A549 treated with Hydrocortisone at 1 μM for 4 hours (cell line): ENCODE measurements at places on chromosomes 4 and X. TPM values are rescaled to one million over a fixed set of nuclear protein-coding genes. Genes with fewer than 3 reads are reported as not detected.

RHOXF2 gene
- total RNA-seq, result not detected in 5 replicates

ANAPC4 gene
- 10.8 to 14.2 TPM (median 12.0 TPM) in 5 replicates for total RNA-seq

ATP2B3 gene
- 0.05 to 0.31 TPM (median 0.12 TPM) in 5 replicates for total RNA-seq

DUSP9 gene
- total RNA-seq, result 1.0 to 1.6 TPM (median 1.5 TPM) in 5 replicates

PPAT gene
- 13.8 to 21.9 TPM (median 17.0 TPM) in 5 replicates for total RNA-seq

SPACA5 gene
- not detected in 5 replicates for total RNA-seq

CLOCK gene
- total RNA-seq, result 3.5 to 5.9 TPM (median 5.5 TPM) in 5 replicates

MAGEB1 gene
- not detected in 5 replicates for total RNA-seq

F9 gene
- not detected in 5 replicates for total RNA-seq

TMEM187 gene
- 5.2 to 7.2 TPM (median 5.4 TPM) in 5 replicates for total RNA-seq

SPANXN2 gene
- not detected in 5 replicates for total RNA-seq

ATP8A1 gene
- 0.02 to 0.10 TPM (median 0.08 TPM) in 5 replicates for total RNA-seq

PSAPL1 gene
- 0.26 to 0.40 TPM (median 0.28 TPM) in 5 replicates for total RNA-seq

ATP1B4 gene
- 0.01 TPM in 1 of 5 replicates, not detected in the others for total RNA-seq

KIAA1210 gene
- 0.01 to 0.02 TPM in 2 of 5 replicates, not detected in the others for total RNA-seq

JCHAIN gene
- total RNA-seq, result 0.20 to 0.33 TPM (median 0.20 TPM) in 4 of 5 replicates, not detected in the other

MAGEA8 gene
- total RNA-seq, result not detected in 5 replicates

UGT2B11 gene
- 0.09 to 0.17 TPM (median 0.10 TPM) in 5 replicates for total RNA-seq

GJB1 gene
- 0.06 to 0.10 TPM (median 0.10 TPM) in 3 of 5 replicates, not detected in the others for total RNA-seq

CCSER1 gene
- not detected in 5 replicates for total RNA-seq
